Forelimb muscle (tissue), 1 donor: ENCODE measurements at places on chromosomes 1 and 21. TPM values are rescaled to one million over a fixed set of nuclear protein-coding genes. Genes with fewer than 3 reads are reported as not detected.

The MEF2D gene
- 78.6 TPM for polyA plus RNA-seq

The KRTAP26-1 gene
- not detected for polyA plus RNA-seq

The TPR gene
- polyA plus RNA-seq: 60.8 TPM

The NR5A2 gene
- polyA plus RNA-seq: 1.7 TPM

The XCL1 gene
- 0.19 TPM for polyA plus RNA-seq

The S100A16 gene
- 43.0 TPM for polyA plus RNA-seq

The SLC30A2 gene
- polyA plus RNA-seq: 1.00 TPM

The MYOG gene
- 442 TPM for polyA plus RNA-seq

The SPATA21 gene
- polyA plus RNA-seq: not detected

The C1orf146 gene
- not detected for polyA plus RNA-seq

The TNFRSF14 gene
- 11.2 TPM for polyA plus RNA-seq

The FAM72A gene
- 3.6 TPM for polyA plus RNA-seq

The RIPK4 gene
- 0.15 TPM for polyA plus RNA-seq

The SLC16A1 gene
- 44.2 TPM for polyA plus RNA-seq

The GPBP1L1 gene
- 62.6 TPM for polyA plus RNA-seq

The E2F2 gene
- 3.4 TPM for polyA plus RNA-seq

The FGGY gene
- 11.6 TPM for polyA plus RNA-seq

The CD1D gene
- polyA plus RNA-seq: 1.3 TPM

The IFNLR1 gene
- polyA plus RNA-seq: 0.10 TPM

The CFHR2 gene
- polyA plus RNA-seq: not detected

The FCRL1 gene
- 0.25 TPM for polyA plus RNA-seq
